ENCODE measurements at places on chromosomes 2 and 18.
A peak's percentile ranks its signal among the peaks of the same experiment; 100 is the strongest.

DNA sequence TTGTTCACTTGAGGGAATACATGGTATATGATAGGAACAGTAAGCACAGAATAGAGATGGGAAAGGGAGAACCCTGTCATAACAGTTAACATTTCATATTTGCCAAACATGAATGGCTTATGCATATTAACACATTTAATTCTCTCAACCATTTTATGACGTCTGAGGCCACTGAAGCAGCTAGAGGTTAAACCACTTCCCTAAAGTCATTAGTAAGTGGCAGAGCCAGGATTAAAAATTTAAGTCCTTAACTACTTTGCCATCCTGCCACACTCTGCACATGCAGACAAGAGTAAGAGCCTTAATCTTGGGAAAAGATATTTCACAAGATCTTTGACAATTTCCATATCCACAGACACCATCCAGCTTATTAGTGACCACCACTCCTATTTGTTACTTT is 2.1 kb downstream of the LIPT1 start:
- DNase-seq, result no peak

DNA sequence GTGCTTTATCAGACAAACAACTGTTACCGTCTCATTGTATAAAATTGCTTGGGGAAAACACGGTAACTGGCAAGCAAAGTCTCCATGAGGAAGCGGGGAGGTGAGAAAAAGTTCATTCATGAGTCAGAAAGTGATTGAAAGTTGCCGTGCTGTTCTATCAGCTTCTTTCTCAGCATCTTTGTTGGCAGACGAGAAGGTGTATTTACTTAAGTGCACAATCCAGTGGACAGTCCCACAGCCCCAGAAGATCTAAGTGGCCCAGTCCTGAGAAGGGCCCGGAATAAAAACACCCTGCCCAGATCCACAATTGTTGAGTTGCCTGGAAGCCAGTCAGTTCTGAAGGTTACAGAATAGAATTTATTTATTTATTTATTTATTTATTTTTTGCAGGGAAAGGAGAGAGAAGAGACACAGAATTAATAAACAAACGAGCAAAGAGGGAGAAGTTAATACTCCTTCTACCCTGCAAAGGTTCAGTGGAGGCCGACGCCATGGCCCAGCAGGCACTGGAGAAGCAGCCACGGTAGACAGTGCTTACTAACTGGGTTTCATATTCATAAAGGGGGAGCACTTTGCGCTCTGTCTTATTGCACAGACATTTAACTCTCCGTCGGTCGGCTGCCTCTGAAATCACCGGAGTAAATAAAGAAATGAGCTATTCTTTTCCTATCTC is 676.0 kb upstream of the SALL3 start:
- DNase-seq, result no peak

- DNase-seq, result peak; percentile 51
Observed at GRCh38 chr2:234446404-234447076, 50.3 kb downstream of the ARL4C start.

DNA sequence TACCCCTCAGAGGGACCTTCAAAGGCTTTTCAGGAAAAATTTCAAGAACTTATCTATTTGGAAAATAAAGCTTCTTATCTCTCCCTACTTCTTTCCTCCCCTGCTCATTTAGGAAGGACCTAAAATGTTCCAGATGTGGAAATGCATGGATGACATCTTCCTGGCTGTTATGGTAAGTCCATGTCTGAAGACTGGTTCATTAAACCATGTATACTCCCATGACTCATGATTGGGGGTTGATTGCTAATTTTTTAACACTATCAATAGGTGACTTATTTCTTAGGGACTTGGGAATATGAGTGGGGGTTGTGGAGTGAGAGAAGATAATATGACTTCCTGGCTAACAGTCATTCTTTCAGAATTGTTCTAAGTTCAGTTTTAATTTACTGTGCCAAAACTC is 104.0 kb upstream of the PARD3B start:
- DNase-seq, result no peak

DNA sequence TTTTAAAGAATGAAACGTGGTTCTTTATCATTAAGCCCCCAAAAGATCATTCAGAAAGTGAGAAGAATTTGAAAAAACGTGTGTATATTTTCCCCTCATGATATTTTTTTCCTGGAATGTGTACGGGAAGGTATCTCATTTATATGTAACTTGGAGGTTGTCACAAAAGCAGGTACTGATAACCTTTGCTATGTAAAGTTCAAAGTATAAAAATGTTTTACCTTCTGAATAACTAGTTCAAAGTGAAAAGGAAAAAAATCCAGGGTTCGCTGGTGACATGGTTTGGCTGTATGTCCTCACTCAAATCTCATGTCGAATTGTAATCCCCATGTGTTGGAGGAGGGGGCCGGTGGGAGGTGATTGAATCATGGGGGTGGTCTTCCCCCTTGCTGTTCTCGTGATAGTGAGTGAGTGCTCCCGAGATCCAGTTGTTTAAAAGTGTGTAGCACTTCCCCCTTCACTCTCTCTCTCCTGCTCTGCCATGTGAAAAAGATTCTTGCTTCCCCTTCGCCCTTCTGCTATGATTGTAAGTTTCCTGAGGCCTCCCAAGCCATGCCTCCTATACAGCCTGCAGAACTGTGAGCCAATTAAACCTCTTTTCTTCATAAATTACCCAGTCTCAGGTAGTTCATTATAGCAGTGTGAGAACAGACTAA is 144.2 kb downstream of the DCDC2C start:
- DNase-seq, result no peak

DNA sequence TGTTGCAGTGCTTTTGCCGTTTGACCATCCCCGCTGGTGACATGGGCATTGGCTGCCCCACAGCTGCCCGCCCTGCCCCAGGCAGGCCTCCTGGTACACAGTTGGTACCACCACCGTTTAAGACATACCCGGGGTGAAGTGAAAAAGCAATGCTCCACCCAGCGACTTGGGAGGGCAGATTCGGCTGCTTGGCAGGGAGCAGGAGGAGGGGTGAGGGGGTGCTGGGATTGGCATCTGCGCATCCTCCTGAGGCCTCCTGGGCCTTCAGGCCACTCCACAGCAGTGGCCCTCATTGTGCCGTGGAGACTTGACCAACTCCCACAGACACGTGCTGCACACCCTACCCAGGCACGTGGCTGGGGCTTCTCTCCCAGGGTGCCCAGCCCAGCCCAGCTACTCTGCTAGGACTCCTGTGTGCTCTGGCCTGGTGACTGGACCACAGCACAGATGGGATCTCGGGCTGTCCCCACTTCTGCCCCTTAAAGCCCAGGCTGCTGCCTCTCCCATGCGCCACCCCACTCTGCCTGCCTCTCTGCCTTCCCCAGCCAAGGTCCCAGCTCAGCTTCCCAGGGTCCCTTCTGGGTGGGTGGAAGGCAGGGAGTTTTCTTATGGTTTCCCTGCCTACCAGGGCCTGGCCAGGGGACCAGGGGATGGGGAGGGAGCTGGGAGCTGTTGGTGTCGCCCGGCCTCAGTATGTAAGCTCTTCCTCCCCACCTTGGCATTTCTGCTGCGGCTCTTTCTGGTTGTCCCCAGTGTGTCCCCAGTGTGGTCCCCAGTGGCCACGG is 157.0 kb upstream of the HS6ST1 start:
- no peak for DNase-seq

GRCh38 chr2:40433736-40434135 is 18.2 kb downstream of the SLC8A1 start:
- DNase-seq, result no peak

DNA sequence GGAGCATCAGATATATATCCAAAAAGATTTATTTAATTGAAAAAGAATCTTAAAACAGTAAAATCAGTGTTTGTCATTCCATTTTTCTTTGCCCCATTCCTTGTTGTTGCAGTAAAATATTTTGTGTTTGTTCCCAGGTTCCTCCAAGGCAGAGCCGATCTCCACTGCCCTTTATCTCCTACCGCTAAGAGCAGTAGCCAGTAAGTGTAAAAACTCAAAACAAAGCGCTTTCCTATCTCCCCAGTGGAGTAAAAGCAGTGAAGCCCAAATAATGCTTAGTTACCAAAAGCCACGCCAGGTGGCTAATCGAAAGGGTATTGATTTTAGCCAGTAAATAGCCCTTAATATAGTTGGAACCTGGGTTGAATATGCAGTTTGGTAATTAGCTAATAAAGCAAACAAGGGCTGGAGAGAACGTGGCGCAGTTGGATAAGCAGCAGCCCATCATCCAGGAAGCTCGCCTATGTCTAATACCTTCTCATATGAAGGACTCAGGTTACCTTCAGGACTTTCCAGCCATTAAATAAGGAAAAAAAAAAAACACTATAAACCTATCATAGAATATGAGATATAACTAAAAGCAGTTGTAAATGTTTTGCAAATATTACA is 12.4 kb upstream of the GPD2 start:
- no peak for DNase-seq
